RCC 7860 (cell line): ENCODE measurements at places on chromosomes 2 and 18.

GRCh38 chr2:67783026-67783425 lies 279.8 kb downstream of the C1D start:
- DNase-seq = no peak

DNA sequence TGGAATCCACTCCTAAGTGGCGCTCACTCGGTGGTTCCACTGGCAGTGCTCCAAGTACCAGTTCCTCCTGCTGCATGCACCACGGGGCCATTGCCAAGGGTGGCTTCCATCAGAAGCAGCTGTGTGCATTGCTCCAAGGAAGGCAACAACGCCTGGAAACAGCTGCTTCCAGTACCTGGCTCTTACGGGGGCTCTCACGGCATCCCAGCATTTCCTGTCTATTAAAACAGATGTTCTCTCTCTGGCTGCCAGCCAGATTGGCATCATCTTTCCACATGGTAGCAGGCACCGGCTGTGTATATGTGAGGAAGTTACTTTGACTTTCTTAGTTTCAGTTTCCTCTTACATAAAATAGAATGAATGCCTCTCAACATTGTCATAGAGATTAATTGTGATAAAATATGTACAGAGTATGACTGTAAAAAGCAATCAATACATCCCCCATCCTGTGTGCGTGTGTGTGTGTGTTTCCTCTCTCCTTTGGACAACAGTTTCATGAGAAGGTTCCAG lies 84.9 kb downstream of the CMPK2 start:
- no peak for DNase-seq

DNA sequence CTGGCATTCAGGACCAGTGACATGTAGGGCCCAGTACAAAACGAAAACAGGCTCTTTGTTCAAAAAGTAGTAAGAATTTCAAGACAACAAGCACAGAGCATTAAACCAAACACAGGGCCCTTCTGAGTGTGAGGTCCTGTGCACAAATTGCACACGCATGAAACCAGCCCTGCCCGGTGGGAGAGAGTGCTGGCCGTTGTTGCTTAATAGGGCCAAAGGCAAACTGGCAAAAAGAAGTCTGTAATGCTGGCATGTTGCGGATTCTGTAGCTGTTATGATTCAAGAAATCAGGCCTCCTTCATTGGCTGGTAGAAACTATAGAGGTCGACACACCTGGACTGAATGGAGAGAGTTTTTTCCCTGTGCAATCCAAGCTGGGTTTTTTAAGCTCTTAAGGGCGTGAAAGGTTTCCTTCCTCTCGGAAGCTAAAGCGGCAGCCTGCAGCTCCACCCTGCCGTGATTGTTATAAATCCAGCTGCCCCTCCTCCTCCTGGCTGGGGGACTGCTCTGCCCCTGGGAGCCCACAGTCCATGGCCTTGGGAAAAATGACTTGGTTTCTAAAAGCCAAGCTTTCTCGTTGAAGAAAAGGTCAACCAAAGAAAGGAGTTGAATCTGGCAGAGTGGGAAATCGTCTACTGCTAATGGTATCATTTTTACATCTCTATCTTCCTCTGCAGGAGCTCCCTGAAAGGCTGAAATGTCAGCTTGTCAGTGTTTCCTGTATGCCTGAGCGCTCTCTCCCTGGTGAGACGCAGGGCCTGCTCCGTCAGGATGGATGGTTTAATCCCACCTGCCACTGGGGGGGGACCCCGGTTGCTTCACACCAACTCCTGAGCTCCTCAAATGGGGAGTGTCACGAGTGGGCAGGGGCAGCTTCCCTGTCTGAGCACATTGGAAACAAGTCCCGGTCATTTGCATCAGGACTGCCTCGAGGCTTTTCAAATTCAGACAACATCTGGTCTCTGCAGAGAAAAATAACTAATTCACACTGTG lies 143.6 kb downstream of the ALPK2 start:
- no peak for DNase-seq

- no peak for DNase-seq
Measured at GRCh38 chr2:104790100-104790811, 63.7 kb upstream of the POU3F3 start.

DNA sequence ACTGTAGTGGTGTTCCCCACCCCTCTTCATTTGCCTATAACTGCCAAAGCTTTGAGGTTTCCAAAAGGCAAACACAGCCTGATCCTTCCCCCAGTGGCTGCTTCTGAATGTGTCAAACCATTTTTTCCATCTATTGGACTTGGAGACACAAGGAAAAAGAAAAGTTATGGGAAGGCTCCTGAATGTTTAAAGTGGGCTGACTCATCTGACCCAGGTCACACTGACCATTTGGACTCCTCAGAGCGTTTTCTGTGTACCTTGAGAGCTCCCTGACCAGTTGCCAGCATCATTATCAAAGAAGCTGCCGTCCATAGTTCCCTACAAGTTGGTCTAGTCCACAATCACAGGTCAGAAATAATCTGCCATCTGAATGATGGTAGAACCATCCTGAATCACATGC lies 123.4 kb upstream of the COL3A1 start:
- no peak for DNase-seq

GRCh38 chr2:226802573-226802972 lies 3.0 kb upstream of the IRS1 start:
- DNase-seq = peak; percentile 59

- DNase-seq = no peak
Measured at GRCh38 chr2:67649331-67650261, 252.5 kb downstream of the ETAA1 start.

DNA sequence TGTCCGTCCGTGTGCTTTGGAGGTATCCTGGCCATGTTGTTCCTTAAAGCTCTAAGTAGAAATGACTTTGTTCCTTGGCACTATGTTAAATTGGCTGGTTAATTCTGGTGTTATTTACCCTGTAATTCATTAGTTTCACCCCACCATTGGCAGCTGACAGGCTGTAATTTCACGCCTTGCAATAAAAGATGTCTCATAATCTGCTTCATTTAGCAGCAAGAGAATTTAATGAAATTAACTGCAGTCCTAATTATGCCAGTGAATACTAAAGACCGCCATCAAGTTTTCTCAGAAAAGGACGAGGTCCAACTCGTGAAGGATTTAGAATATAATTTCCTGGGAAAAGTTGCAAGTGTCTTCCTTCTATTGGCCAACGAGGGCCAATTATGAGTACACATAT lies 319.2 kb downstream of the GBX2 start:
- no peak for DNase-seq

DNA sequence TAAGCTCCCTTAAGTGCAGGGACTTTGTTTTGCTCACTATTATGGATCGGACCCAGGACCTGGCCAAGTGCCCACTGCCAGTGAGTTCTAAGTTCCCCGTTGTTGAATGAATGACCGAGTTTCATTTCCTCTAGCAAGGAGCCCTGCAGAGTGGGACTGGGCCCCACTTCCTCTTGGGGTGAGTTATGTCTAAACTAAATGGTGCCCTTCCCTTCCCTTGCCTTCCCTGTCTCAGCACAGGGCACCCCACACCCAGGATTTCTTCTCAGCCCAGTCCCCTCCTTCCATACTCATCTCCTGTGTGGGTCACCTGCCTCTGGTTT lies 195.3 kb upstream of the HS6ST1 start:
- no peak for DNase-seq

DNA sequence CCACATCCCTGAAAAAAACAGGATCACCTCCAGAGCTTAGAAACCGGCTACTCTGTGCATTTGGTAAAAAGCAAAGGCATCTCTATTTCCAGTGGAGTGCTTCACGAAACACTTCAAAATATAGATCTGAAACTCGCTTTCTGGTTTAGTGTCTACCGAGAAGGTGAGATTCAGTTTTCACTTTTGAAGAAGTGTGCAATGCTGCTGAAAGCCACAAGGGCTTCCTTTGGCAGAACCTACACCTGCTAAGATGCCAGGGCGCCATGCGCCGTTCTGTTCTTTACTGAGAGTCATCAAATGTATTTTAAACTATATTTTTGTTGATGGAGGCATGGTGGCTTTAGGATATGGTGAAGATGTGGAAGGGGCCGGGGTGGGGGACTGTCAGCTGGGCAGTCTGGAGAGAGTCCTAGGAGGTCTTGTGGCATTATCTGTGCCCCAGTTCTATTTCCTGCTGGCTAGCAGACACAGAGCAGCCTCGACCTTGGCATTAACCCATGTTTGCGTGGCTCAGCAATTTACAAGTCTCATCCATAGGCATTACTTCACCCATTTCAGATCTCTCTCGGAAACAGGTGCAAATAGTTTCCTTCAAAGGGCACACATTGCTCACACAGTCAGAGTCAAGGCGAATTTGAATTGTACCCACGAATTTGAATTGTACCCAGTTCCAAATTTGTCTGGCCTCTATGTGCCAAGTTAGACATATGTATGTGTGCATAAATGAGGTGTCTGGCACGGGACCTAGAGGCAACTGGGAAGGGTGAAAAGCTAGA lies 46.7 kb upstream of the KCNF1 start:
- DNase-seq = no peak

DNA sequence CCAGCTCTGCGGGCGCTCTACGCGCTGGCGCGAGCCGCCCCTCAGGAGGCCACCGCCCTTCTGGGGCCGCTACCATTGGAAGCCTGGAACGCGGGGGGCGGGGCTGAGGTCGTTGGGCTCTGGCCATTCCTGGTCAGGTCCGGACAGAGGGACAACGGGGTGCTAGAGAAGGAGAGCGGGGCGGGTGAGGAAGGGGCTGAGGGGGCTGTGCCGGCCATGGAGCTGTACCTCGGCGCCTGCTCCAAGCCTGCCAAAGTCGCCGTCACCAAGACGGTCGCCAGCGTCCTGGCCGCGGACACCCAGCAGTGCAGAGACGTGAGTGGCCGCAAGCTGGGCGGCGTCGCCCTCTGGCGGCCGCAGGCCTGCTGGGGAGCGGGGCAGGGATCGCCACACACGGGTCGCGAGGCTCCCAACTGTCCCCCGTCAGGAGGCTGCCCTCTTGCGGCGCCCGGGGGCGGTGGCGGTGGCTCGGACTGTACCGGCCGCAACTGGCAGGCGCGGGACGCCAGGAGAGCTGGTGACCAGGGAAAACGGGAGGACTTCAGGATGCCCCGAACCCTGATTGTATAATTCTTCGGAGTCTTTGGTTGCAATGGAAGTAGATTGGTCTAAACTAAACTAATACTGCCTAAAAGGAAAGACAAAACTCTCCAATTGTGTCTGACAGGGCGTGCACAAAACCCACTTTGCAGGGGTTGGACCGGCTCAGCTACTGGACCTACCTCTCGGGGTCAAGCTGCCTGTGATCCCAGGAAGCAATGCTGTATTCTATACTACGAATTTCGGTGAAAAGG lies at the start of gene FSIP2:
Gene FSIP2 (plus strand): TSS at position 126 of the 794 bp plus-strand sequence. CDS start 91 bp downstream, at position 217.
- DNase-seq = peak; percentile 55

GRCh38 chr2:47771211-47771610 lies 11.7 kb upstream of the MSH6 start:
- peak; percentile 94 for DNase-seq

DNA sequence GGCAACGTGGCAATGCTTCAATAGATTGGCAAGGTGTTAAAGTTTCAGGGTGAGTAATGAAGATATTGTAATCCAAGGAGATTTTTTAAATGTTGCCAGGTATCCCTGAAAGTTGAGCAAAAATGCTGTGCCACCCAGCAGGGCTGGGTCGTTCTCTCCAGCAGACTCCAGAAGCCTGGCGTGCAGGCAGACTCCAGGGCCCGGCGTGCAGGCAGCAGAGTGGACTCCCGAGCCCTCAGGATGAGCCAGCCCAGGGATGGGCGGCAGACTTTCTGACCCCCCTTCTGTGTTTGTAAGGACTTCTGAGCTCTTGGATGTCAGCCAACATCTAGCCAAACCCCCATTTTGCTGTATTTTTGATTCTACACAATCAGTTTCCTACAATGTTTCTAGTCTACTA lies 289.1 kb downstream of the ZNF516 start:
- DNase-seq = no peak

DNA sequence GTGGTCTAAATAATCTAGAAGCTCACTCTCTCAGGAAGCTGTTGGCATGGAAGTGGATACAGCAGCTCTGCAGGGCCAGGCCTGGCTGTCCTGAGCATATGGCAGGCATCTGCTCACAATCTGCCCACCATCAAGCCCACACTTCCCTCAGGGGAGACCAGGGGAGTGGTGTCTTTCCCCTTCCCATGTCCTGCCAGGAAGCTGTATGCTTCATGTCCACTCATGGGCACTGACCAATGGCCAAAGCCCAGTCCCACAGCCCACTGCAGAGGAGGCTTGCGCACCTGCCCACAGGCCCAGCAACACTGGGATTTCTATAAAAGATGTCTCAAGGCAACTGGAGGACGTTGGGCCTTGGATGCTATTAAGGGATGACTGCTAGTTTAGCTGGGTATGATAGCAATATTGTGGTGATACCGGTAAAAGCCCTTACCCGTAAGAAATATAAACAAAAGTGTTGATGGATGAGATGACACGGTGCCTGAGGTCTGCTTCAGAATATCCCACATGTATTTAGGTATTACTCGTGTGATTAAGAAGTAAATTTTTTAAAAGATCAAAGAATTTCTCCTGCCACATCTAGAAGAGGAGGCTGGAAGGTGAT lies 106.7 kb upstream of the CTDP1 start:
- DNase-seq = no peak

DNA sequence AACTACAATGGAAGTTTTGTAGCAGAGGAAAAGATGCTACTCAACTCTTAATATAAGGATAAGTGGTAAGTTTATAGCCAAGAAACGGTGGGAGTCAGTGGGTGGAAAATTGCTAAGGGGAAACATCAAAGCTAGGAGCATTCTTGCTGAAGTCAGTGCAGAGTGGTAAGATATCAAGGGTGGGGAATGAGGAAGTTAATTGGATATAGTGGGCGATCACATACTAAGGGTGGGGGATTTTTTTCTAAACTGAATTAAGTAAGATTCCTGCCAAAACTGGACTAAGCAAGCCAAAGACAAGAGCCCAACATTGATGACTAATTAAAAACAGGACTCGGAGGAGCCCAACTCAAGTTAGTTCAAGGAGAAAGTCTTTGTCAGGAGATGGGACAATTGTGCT lies 525.4 kb downstream of the CCDC85A start:
- DNase-seq = no peak

- DNase-seq = no peak
Measured at GRCh38 chr2:153230977-153231376, 247.6 kb downstream of the RPRM start.

DNA sequence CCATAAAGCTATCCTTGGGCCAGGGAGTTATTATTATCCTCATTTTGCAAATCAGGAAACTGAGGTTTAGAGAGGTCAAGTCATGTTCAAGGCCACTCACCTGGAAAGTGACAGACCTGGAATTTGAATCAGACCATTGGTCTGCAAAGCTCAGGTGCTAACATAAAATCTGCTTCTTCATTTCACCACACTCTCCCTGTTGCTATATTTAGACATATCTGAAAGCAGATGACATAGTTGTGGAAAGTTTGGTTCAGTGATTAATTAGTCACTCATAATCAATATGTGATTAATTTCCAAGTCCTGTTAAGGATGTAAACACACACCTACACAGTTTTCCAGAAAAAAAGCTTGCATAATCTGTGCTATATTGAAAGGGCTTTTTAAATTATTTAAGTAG lies 57.4 kb downstream of the LINC00305 start:
- DNase-seq = no peak

DNA sequence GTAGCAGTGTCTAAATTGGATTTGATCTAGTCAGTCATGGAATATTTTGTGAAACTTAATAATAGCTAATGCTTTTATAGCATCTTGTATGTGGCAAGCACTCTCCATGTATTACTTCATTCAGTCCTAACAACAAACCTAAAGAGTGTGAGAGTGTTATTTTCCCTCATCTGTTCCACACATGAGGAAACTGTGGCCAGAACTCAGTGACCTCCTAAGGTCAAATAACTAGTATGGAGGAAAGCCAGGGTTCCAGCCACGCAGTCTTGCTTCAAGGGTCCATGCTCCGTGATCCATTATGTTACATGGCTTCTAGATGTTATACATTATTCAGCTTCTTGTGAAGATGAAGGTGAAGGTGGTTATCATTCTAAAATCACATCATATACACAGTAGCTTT lies 45.5 kb downstream of the TWSG1 start:
- no peak for DNase-seq
